ENCODE measurements at places on chromosomes 5 and 9. TPM values are rescaled to one million over a fixed set of nuclear protein-coding genes. Genes with fewer than 3 reads are reported as not detected.

PHF24 gene
- under 0.01 TPM for total RNA-seq

OGN gene
- total RNA-seq: 2.1 TPM

GABRA6 gene
- not detected for total RNA-seq

TRIM7 gene
- total RNA-seq: 4.0 TPM

SNCB gene
- not detected for total RNA-seq

CLIC3 gene
- 2.4 TPM for total RNA-seq
